ENCODE measurements at places on chromosomes 6 and 20. TPM values are rescaled to one million over a fixed set of nuclear protein-coding genes. Genes with fewer than 3 reads are reported as not detected.

DNA sequence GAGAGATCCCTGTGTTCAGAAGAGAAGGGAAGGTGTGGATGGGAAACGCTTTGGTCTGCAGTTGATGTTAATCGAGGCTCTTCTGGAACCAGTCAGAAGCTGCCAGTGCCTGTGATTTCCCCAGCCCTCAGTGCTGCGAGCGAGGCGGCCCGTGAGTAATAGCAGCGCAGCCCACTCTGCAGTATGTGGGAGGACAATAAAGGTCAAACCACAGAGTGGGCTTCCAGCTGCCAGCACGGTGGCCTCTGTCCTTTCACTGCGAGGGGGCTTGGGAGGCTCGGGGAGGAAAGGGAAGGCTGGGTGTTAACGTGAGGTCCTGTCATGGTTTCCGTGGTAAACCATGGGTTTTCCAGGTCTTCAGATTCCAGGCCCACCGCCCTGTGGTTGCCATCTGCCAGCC, 32.3 kb upstream of the TAGAP start:
- DNase-seq, result no peak

GRCh38 chr20:56166781-56167465, 81.6 kb upstream of the MC3R start:
- no peak for DNase-seq

DNA sequence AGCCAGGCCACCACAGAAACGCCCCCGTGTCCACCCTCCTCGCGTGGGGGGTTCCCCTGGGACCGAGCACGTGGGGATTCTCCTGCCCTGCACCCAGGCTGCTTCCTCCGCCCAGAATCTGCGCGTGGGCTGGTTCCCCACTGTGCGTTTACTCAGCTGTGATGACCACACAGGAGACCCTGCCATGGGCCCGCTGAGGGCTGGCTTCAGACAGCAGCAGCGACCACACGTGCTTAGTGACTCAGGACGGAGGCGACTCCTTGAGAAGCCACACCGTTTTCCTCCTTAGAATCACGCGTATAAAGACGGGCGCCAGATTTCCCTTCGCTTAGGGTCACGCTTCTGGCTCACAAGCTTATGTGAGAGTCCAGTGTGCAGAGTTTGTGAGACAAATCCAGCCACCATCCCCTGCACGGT, 63.9 kb upstream of the PDE10A start:
- DNase-seq, result no peak

The FLRT3 gene
- not detected for total RNA-seq

DNA sequence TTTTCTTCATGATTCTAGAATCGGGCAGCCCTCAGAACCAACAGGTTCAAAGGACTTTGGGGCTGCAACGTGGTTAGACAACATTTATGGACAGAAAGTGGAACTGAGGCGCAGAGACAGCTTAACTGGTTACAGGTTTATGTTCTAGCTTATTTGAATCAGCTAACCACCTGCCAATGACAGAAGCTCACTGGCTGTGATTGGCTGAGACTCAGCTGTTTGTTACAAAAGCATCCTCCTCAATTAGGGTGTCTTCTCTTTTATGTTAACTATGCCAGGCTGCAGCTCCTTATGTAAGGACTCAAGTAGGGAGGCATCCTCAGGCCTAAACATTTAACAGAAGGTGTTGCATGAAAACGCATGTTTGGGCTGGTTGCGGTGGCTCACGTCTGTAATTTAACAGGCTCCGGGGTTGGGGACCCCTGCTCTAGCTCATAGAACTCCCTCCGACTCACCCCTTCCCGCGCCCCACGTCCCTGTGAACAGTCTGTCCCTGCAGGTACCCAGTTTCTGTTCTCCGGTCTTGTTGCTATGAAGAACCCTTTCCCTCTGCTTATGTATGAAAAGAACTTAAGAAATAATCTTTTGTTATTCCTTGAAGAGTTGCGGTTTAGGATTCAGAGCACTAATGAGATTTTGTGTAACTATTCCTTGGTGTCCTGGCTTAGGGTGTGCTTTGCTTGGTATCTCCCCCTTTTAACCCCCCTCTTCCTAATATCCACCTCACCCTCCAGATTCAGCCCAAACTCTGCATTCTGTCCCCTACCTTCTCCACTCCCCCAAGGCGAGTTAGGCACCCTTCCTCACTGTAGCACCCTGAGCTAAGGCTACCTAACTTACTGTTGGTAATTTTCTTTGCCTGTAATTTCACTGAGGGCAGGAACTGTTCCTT, 1.2 kb upstream of the TMEM181 start:
- no peak for DNase-seq

- DNase-seq, result peak; percentile 36
Measured at GRCh38 chr6:159098636-159099106, 53.9 kb upstream of the TAGAP start.
